Activated CD4-positive, alpha-beta T cell treated with anti-CD3 and anti-CD28 coated beads for 1 hour (primary cell): ENCODE measurements at places on chromosomes 12 and 14.

DNA sequence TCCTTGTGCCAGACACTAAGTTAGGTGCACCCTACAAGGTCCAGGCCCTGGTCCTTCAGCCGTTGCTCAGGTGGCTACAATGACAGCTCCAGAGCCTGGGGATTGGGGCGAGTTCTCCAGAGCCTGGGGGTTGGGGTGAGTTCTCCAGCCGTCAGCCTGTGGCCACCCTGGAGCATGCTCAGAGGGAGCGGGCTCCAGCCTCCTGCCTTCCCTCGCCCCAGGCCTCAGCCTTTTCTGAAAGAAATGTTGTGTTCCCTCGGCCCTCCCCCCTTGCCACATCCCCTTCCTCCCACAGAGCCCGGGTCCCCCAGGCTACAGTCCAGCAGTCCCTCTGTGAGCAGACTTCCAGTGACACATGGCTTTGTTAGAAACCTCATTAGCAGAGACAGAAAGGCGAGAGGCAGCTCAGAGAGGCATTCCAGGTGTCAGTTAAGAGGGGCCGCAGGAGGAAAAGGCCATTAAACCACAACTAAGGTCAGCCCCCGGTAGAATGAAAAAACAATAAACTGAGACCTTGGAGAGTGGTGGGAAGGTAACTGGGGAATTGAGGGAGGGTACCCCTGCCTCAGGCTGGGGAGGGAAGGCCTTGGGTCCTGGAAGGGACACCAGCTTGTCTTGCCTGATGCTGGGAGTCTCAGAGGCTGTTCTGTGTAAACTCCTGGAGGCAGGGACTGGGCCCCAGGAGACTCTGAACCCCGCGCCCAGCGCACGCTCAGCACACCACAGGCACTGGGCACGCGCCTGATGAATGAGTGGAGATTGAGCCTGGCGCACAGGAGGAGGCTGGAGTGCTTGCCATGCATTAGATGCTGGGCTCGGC, 23.1 kb upstream of the COL2A1 start:
- no peak for DNase-seq

- no peak for DNase-seq
These were observed 18.1 kb downstream of the RFC5 start for GRCh38 chr12:118034429-118035189.

- DNase-seq: no peak
These were observed 10.2 kb downstream of the INHBC start for GRCh38 chr12:57444744-57445143.

DNA sequence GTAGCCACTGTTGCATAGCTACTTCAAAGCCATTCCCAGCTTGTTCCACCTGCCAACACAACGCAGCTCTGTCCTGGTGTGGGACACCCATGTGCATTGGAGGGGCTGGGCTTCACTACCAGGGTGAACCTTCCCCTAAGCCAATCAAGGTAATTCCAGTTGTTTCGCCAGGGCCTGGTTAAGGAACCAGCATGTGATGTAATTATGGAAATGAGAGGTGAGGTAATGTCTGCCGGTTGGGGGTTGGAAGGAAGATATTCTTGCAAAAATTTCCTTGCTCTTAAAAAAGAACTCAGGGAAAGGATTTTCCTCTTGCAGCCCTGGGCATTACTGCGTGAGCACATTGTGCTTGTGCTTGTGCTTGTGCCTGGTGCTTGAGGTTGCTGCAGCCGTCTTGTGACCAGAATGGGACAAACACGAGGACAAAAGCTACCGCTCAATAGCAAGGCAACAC, 14.9 kb downstream of the TUBA1C start:
- DNase-seq: no peak

- DNase-seq: peak; percentile 46
These were observed 30.3 kb upstream of the ADIPOR2 start for GRCh38 chr12:1660304-1661187.

- DNase-seq: no peak
These were observed 278.9 kb upstream of the CRY1 start for GRCh38 chr12:107372229-107372658.

- no peak for DNase-seq
These were observed 9.0 kb upstream of the DCD start for GRCh38 chr12:54657105-54657607.

GRCh38 chr14:94591871-94592270, 10.6 kb downstream of the SERPINA5 start:
- DNase-seq: no peak

DNA sequence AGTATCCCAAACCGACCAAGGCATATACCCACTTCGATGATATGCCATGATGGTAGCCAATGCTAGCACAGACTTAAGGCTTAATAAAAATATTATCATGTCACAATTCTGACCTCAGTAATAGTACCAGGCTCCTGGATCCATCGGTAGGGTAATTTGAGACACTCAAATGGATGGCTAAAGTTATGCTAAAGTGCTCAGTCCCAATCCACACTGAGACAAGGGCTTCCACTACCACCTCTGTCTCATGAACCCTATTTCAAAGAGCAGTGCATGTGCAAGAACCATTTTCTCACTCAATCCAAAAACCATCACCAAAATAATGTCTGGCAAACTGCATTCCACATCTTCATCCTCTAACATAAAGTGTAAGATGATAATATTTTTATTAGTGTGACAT, 122.4 kb upstream of the KRR1 start:
- DNase-seq: no peak

DNA sequence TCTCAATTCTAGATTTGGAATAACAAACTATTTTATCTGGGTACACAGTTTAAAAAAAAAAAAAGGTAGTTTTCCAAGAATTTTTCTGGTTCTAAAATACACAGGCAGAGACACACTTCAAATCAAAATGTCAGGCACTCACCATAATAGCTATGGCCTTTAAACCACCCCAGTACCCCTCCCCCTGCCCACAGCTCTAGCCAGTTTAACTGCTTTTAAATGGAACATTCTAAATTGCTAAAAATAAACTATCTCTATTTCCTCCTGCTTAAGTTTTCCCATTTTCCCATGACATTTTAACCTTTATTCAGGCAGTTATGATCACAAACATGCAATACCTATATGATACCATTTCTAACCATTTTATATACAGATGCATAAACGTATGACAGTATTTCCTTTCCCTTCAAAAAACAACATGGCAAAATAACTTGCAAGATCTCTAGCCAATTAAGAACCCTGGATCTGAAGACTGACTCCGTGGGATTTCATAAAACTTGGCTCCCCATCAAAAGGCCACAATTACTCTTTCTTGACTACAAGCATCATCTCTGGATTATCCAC, 46.3 kb downstream of the PPP2R5E start:
- no peak for DNase-seq

GRCh38 chr14:92074555-92074954, 31.8 kb downstream of the ATXN3 start:
- no peak for DNase-seq

GRCh38 chr12:90023207-90023900, 314.7 kb upstream of the ATP2B1 start:
- no peak for DNase-seq

- no peak for DNase-seq
These were observed 51.4 kb downstream of the C14orf132 start for GRCh38 chr14:96090441-96091148.

DNA sequence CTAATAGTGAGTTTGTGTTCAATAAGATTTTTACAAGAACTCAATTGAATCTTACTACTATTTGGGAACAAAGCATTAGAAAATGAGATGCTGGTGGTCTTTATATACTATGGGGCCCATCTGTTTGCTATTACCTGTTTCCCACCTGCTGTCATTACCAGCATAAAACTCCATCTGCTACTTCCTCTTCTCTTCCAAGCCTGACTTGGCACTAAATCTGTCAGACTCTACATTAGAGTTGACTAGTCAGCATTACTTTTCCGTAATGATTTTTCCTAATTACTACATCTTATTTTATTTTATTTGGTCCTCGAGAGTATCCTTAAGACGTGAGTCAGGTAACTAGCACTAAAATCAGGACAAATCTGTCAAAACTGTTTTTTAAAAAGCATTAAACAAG, 68.1 kb upstream of the KRR1 start:
- DNase-seq: no peak

DNA sequence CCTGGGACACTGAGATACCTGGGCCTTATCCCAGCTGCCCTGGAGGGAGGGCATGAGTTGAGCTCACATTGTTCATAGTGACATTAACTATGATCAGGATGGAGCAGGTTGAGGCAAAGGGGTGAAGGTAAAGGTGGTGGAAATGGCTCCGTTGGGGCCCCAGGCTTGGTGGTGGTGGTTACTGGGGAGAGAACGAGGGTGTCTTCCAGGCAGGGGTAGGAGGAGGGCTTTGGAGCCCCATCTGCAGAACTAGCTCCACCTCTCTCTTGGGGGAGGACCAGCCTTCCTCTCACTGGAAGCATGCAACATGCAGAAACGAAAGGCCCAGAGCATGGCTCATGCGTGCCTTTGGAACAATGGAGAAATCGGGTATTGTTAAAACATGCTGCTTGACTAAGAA, 217.0 kb downstream of the SLC41A2 start:
- no peak for DNase-seq

GRCh38 chr12:74456431-74456830, 81.2 kb upstream of the ATXN7L3B start:
- DNase-seq: no peak

GRCh38 chr12:52715416-52715815, 12.1 kb upstream of the KRT77 start:
- DNase-seq: no peak
